ENCODE measurements at places on chromosomes 1 and 21. TPM values are rescaled to one million over a fixed set of nuclear protein-coding genes. Genes with fewer than 3 reads are reported as not detected.

KPRP gene
- not detected for total RNA-seq

DNA sequence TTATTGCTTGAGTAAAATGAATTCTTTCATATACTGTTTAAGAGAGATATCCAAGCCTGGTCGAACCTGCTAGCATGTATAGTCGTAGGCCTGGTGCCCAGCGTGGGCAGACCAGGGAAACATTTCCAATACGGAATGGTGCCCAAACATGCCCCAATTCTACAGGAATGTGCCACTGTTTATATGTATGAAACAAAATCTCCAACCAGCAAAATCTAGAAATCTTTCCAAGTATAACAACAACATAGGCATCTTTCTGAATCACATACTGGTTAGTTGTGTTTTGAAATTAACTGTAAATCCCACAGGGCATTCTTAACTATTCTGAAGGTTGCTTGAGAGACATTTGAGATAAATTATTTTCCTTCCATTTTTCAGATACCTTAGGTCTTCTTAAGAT, 17.0 kb upstream of the ABCD3 start:
- no peak for DNase-seq

PUSL1 gene
- 25.0 TPM for total RNA-seq

- no peak for DNase-seq
Measured at GRCh38 chr1:228364068-228364705, 42.4 kb downstream of the TRIM11 start.

FCRL5 gene
- not detected for total RNA-seq

GRCh38 chr1:17214876-17215544, 10.1 kb downstream of the PADI1 start:
- no peak for DNase-seq

DNA sequence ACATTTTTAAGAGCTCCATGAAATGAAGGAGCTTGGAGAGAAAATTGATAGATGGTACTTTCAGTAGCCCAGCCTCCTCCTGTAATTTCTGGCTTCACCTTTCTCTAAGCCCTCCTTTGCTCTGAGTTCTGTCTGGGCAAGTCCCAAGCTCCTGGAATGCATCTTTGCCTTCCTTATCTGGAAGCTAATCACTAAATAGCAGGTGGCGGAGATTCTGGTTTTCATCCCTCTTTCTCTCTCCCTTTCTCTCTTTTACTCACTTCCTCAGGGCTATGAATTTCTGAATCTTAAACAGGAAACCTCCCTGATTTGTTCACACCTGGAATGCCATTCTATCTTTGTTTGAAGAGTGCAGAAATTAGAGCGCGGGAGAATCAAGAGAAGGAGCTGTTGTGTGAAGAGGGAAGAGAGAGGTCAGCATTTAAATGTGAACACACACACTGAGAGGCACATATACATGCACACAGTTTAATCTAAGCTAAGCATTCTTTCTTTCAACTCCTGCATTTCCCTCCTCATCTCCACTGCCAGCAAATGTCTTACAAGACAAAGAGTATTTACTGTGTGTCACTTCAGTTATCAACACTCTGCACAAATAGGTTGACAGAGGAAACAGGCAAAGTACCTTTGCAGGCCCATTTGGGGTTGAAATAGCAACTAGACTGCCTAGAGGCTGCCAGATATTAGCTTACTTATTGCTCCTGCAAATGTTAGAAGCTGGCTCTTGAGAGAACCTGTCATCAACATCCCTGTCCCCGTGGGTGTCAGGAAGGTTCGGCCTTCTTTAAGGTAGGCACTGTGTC, 199.4 kb upstream of the CAMK1G start:
- no peak for DNase-seq

FMOD gene
- total RNA-seq, result 0.86 TPM

CCDC17 gene
- total RNA-seq, result 1.3 TPM

Data from fibroblast of villous mesenchyme (primary cell).